Non-pigmented ciliary epithelial cell (primary cell): ENCODE measurements at places on chromosomes 16 and 17.

DNA sequence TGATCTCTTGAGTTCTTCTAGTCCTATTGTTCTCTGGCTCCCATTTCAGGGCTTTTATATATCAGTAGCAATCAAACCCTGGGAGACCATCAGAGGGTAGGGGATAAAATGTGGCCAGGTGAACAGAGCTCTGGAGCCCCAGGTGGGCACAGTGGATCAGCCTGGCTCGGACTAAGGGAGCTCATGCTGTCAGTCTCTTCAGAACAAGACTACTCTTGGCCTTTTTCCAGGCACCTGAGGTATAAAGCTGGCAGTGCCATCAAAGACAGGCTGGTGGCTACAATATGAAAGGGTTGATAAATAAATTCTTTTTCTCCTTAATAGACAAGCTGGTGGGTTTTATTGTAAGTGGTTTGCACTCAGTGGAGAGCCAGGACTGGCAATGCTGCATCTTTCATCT is 160.0 kb upstream of the CCL2 start:
- DNase-seq, result no peak

DNA sequence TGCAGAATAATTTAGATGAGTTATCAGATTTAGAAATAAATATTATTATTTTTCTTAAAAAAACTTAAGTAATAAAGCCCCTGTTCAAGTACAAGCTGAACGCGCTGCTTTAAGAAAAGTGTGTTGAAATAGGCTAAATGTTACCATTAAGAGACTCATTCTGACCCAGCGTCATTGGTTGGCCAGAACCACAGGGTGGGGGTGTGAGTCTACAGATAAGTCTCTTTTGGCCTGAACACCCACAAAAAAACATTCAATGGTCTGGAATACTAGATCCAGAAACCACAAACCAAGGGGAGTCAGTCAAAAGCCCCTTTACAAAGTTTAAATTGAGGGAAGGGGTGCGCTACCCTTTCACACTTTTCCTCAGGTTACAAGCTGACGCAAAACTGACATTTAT is 776.1 kb downstream of the KCNJ2 start:
- no peak for DNase-seq

DNA sequence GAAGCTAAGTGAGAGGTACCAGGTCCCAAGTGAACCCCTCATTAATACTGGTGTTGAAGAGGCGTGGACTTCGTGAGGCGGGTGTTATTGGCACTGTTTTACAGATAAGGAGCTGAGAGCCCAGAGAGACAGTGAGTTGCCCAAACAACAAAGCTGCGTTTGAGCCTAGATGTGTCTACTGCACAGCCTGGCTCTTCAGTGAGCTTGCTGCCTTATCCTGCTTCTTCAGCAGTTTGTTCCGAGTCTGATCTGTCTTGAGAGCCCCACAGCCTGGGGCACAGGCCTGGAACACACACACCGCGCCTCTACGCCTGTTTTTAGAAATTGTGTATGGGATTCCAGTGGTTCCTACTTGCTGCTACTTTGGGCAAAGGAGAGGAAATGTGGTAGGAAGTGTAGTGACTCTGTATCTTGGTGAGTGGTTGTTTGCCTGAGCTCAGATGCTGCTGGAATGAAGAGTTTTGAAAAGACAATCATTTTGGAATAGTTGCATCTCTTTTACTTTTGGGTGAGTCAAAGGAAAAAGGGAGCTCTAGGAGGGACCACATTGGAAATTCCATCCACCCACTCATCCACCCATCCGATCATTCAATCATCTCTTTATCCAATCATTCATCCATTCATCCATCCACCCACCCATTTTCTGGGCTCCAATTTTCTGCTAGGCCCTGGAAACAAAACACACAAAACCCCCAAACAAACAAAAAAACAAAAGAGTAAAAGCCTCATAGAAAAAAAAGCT is 22.3 kb upstream of the PLCG2 start:
- DNase-seq, result no peak

DNA sequence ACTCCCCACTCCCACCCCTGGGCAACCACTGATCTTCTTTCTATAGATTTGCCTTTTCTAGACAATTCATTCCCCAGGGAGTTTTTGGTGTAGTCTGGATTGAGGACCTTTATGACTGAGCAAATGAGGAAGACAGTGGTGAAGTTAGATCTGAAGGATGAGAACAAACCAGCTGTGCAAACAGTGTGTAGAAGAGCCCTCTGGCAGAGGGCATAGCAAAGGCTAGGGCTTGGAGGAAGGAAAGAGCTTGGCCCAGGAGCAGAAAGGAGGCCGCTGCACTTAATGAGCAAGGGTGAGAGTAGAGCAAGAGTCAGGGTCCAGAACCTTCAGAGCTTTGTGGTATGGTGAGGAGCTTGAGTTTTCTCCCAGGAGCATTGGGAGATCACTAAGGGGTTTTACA is 352.7 kb downstream of the CA10 start:
- DNase-seq, result no peak

- no peak for DNase-seq
Observed at GRCh38 chr16:15523939-15524338, 89.6 kb downstream of the BMERB1 start.

DNA sequence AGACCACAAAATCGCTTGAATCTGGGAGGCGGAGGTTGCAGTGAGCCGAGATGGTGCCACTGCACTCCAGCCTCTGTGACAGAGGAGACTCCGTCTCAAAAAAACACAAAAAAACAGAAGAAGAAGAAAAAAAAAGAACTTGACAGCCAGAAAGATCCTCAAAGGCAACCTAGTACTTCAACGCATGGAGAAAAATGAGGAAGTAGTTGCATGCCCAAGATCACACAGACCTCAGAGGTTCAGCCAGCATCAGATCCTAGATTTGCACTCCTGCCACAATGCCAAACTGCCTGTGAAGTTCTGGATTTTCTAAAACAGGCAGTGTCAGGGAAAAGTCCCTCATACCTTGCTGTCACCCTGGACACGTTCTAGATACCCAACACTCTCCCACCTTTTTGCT is 1.5 kb downstream of the ATPAF2 start:
- DNase-seq, result no peak
